ENCODE measurements at places on chromosomes 5 and 9.
A peak's percentile ranks its signal among the peaks of the same experiment; 100 is the strongest.

GRCh38 chr9:124322618-124323432, 65.1 kb downstream of the NEK6 start:
- no peak for DNase-seq

GRCh38 chr9:112378328-112379176, 1.4 kb upstream of the HSDL2 start:
- DNase-seq = no peak

DNA sequence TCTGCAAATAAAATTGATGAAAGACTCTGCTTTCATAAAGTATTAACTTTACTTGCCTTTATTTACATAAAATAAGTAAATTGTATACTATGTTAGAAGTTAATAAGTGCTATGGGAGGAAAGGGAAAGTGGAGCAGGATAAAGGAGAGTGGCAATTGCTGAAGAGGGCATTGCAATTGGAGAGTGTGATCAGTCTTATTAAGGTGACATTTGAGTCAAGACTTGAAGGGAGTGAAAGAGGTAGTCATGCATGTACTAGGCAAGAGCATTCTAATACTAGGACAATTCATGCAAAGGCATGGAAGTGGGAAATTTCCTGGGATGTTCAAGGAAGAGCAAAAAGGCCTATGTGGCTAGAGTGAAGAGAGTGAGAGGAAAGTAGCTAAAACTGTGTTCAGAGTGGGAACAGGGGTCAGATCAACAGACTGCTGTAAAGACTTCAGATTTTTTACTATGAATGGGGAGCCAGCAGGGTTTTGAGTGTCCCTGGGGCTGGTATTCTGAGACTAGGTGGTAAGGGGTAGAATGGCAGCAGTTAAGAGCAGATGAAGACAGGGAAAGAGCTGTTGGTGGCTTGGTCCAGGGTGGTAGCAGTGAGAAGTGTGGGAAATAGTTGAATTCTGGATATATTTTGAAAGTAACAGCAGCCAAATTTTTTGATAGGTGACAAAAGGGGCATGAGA, 182.3 kb upstream of the RIOK2 start:
- DNase-seq = no peak

- peak; percentile 47 for DNase-seq
Measured at GRCh38 chr5:173331956-173332479, 3.8 kb upstream of the STC2 start.

DNA sequence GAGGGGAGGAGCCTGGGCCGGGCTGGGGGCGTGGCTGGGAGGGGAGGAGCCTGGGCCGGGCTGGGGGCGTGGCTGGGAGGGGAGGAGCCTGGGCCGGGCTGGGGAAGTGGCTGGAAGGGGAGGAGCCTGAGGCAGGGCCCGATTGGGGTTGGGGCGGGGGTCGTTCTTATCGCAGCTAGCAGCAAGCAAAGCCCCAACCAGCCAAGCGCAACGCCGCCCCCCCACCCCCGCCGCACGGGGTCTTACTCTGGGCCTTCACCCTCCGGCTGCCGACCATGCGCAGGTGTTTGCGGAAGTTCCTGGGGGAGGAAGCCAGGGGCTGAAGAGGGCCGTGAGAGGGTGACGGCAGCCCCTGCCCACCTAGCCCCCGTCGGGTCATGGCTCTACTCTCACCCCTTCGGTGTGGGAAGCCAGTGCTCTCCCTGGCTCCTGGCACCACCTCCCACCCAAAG, 5.0 kb downstream of the NSMF start:
- DNase-seq = no peak

- DNase-seq = no peak
Measured at GRCh38 chr9:9855177-9856078, 757.4 kb downstream of the PTPRD start.

GRCh38 chr5:125972706-125973105, 450.5 kb upstream of the GRAMD2B start:
- DNase-seq = no peak

GRCh38 chr9:108086624-108087023, 597.1 kb upstream of the KLF4 start:
- no peak for DNase-seq

DNA sequence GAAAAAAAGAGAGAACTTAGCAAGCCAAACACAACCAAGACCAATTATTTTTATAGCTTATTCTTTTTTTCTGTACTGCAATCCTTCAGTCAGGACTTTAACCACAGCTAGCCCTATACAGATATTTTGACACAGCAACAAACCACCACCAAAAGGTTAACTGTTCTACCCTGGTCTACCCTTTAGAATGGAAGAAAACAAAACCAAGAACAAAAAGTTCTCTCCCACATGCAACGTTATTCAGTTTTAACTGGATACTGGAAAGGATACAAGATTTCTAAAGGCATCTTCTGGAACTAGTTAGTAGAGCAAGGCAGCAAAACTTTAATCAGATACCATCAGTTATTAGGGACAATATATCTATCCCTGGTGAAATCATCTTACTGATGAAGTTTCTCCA, 32.6 kb downstream of the ECPAS start:
- DNase-seq = no peak

Measured in amygdala (tissue), 56 donors.